ENCODE measurements at places on chromosomes 7 and 10.

GRCh38 chr10:125350519-125350918, 190.2 kb upstream of the CTBP2 start:
- no peak for DNase-seq

- peak; percentile 81 for DNase-seq
These were observed at the start of gene FUOM for GRCh38 chr10:133357285-133358161. TSS of gene FUOM (minus strand) at chr10:133358019. CDS start at chr10:133358007, 12 bp downstream.

GRCh38 chr7:113279256-113279655, 160.9 kb upstream of the SMIM30 start:
- DNase-seq = no peak

DNA sequence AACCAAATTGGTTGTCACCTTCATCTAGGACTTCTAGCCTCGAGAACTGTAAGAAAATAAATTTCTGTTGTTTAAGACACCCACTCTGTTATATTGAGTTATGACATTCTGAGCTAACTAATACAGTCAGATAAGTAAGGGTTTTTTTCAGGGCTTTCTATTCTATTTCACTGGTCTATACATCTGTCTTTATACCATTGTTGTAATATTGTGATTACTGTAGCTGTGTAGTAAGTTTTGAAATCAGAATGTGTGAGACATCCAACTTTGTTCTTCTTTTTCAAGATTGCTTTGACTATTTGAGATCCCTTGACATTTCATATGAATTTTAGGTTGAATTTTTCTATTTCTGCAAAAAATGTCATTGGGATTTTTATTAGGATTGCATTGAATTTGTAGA, 7.5 kb downstream of the IFIT1 start:
- no peak for DNase-seq

GRCh38 chr7:101784292-101785127, 32.9 kb upstream of the CUX1 start:
- DNase-seq = no peak

GRCh38 chr10:30467651-30468338, 33.8 kb downstream of the MAP3K8 start:
- no peak for DNase-seq

- no peak for DNase-seq
These were observed 17.6 kb downstream of the RAMP3 start for GRCh38 chr7:45174966-45175765.

DNA sequence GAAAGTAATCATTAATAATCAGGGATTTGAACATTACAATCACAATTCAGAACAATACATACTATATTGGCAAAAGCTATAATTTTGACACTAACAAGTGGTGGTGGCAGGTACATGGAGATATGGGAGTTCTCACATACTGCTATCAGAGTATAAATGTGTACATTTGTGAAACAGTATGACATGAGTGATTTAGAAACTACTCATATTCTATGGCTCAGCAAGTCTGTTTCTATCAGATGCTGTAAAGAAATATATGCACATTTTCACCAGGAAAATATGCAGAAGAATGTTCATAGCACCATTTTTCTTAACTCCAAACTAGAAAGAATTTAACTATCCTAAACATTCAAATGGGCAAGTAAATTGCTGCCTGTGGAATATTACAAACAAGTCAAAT, 620.0 kb downstream of the SH2D4B start:
- no peak for DNase-seq

DNA sequence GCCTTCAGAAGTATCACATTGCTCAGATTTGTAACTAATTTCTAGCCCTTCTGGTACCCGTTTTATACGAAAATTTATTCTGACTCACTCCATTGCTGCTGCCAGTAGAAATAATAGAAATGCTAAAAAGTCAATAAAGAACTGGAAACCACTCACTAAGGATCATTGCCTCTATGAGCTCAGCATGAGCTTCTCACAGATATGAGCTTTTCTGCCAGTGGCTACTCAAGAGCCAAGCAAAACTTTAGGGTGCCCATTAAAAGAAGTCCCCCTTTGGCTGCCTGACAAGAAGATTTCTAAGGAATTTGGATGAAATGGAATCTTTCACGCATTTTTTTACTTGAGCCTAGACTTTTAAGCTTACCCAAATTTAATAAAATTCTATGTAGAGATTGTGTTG, 52.5 kb downstream of the GPR37 start:
- peak; percentile 37 for DNase-seq

DNA sequence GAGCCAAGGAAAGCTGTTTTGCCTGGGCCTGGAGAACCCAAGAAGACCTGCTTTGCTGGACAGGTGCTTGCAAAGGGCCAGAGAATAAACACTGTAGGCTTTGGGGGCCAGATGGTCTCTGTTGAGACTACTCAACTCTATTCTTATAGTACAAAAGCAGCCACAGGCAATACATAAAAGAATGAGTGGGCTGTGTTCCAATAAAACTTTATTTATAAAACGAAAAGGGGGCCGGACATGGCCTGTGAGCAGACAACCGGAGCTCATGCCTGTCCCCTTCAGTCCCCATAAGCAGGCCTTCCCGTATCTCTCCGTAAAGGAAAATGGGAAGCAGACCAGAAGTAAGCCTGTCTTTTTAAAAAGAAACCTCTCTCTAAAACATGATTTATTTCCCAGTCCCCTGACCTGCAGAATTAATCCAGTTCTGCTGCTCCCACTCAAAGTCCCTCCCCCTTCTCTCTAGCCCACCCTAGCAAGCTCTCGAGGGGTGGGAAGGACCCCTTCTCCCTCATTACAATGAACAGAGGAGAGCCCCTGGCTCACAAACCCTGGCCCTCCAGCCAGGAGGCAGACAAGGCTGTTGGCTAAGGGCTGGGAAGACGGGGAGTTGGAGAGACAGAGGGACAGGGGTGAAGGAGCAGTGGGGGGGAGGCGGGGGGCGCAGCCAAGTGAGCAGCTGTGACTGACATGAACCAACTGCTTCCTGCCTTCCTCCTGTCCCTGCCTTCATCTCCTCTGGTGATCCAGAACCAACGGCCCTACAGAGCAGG, 177.8 kb downstream of the NEURL1 start:
- no peak for DNase-seq

DNA sequence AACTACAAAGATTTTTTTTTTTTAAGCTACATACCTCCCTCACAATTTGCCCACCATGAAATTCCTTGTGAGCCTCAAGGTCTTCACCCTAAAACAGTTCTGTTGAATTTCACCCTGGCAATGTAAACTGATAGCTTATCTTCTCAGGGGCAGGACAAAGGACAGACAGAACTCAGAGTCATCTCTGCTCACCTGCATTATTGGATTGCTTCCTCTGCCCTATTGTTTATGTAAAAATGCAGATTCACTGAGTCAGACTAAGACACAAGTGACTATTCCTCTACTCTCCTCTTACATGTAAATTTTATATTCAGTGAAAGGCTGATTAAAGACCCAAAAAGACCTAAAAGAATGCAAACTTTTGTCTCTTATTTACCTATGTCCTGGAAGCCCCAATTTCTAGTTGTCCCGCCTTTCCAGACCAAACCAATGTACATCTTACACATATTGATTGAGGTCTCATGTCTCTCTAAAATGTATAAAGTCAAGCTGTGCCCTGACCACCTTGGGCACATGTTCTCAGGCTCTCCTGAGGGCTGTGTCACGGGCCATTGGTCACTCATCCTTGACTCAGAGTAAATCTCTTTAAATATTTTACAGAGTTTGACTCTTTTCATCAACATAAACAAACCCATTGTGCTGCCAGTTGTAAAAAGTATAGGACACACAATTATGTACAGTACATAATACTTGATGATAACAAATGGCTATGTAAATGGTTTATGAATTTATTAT, 440.2 kb downstream of the HTR7 start:
- no peak for DNase-seq

- DNase-seq = no peak
These were observed 554.8 kb downstream of the SORCS1 start for GRCh38 chr10:106609470-106610266.

- DNase-seq = peak; percentile 20
These were observed 55.9 kb upstream of the MXI1 start for GRCh38 chr10:110151467-110151866.

GRCh38 chr7:72438491-72438890, 26.4 kb upstream of the CALN1 start:
- no peak for DNase-seq

- DNase-seq = no peak
These were observed 470.7 kb upstream of the LRRN3 start for GRCh38 chr7:110620110-110620735.

- DNase-seq = peak; percentile 41
These were observed 120.2 kb upstream of the TMEM229A start for GRCh38 chr7:124152859-124153692.

DNA sequence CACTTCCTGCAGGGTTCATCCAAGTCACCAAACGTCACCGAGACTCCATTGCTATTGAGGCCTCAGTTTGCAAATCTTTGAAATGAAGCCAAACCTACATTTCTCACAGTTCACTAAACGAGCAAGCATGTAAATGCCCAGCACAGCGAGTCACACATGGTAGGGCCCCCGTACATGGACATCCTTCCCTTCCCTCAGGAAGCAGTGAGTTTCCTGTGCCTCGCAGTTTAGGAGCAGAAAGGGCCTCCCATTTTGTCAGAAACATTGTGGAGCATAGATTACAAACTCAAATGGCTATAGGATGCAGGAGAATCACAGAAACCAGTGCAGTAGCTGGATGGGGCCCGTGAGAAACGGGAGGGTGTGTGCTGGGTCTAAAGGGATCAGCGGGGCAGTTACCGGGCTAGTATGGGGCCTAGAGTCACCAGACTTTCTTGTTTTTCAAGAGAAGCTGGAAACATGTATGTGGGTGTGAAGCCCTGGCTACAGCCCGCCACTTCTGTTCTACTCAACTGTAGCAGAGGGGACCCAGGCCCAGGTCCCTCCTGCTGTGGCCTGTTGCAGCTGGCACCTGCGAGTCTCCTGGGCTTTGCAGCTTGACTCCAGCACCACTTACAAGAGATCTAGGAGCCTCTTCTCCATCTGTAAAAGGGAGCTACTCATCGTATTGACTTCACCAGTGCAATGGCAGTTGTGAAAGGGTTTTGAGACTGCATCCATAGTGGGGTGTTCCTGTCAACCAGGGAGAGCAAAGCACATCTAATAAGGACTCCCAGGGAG, 14.2 kb upstream of the SLC18A3 start:
- no peak for DNase-seq

GRCh38 chr10:121113385-121113696, 262.2 kb downstream of the WDR11 start:
- DNase-seq = peak; percentile 43

- no peak for DNase-seq
These were observed 200.9 kb upstream of the TBX20 start for GRCh38 chr7:35454575-35455385.

GRCh38 chr7:1176891-1177373, 16.9 kb upstream of the ZFAND2A start:
- DNase-seq = peak; percentile 63

GRCh38 chr7:159038066-159038465, 106.6 kb downstream of the VIPR2 start:
- DNase-seq = no peak

GRCh38 chr10:72194949-72195348, 20.9 kb upstream of the ANAPC16 start:
- DNase-seq = no peak

DNA sequence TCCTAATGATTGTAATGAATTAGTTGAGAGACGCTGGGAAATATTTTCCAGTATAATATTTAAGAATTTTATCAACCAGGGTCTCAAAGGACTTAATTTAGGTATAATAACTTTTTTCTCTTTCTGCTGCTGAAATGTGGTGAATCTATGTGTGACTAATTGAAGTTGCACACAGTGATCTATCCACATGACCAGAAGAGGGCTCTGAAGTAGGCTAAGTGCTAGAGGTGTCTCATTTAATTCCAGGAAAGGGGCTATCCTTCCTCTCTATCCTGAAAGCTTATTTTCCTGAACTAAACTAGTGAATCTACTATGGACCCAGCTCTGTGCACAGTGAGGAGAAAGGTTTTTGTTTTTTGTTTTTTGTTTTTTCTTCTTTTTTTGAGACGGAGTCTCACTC, 294.4 kb upstream of the MYO3A start:
- no peak for DNase-seq

DNA sequence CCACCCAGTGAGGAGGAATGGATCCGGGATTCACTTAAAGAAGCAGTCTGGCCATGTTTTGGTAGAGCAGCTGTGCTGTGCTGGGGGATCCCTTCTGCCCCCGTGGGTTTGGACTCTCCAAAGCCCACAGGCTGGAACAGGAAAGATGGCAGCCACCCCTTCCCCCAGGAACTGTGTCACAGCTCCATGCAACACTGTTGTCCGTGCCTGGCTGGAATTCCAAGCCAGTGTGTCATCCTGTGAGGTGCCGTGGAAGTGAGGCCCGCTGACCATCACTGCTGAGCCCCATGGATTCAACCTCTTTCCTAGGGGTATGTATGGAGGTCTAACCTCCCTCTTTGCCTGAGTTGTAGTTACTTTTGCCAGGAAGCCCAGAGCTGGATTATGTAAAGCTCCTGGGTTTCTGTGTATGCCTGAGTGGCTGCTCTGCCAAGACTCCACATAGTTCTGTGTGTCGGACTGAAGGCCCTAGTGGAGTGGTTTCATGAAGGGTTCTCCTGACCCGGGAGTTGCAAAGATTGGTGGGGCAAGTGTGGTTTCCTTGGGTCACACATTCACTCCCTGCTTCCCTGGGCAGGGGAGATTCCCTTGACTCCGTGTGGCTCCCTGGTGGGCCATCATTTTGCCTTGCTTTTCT, 35.1 kb upstream of the PCGF5 start:
- peak; percentile 86 for DNase-seq

DNA sequence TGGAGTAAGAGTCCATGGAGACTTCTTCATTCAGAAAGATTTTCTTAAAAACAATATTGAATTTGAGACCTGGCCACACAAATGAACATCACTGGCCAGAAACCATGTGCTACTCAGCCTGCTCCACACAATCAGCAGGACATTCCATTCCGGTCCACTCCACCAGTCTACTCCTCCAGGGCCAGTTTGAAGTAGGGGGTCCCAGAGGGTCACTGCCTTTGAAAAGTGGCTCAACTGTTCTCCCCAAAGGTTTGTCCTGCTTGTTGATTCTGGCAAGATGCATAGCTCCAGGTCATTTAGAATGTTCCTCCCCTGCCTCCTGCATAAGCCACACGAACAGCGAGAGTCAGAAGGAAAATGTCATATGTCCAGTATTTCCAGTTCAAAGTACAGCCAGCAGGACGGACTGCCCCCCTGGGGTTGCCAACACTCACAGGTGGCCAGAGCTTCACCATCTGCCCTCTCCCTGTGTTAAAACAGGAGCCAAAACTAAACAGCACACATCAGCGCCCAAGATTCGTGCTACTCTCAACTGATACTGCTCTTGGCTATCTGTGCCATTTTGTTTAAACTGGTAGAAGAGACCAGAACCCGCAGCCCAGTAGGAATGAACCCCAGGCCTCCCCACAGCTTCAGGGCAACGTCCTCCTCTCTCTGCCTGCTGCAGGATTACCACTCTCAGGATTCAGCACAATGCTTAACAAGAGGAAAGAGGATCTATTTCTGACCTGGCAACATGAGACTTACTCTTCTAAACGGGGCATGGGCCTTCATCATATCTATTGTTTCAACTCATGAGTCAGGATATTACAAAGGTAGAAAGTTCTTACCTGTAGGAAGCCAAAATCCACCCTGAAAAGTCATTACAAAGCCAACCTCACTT, 11.3 kb downstream of the GRB10 start:
- peak; percentile 52 for DNase-seq
